ENCODE measurements at places on chromosomes 5 and 9. TPM values are rescaled to one million over a fixed set of nuclear protein-coding genes. Genes with fewer than 3 reads are reported as not detected.
A peak's percentile ranks its signal among the peaks of the same experiment; 100 is the strongest.

GRCh38 chr9:127104581-127105311 lies 17.7 kb downstream of the ANGPTL2 start:
- no peak for DNase-seq

DNA sequence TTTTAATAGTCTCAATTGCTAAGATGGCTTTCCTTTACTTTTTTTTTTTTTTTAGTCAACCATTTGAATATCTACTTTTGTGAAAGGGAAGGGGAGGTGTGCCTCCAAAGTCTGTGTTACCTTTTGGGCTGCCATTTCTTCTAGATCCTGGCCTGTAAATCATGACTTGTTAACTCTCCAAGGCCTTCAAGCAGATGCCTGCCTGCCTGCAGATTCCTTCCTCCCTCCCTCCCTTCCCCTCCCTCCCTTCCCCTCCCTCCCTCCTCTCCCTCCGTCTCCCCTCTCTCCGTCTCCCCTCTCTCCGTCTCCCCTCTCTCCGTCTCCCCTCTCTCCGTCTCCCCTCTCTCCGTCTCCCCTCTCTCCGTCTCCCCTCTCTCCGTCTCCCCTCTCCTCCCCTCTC lies 73.1 kb downstream of the COMMD10 start:
- no peak for DNase-seq

DNA sequence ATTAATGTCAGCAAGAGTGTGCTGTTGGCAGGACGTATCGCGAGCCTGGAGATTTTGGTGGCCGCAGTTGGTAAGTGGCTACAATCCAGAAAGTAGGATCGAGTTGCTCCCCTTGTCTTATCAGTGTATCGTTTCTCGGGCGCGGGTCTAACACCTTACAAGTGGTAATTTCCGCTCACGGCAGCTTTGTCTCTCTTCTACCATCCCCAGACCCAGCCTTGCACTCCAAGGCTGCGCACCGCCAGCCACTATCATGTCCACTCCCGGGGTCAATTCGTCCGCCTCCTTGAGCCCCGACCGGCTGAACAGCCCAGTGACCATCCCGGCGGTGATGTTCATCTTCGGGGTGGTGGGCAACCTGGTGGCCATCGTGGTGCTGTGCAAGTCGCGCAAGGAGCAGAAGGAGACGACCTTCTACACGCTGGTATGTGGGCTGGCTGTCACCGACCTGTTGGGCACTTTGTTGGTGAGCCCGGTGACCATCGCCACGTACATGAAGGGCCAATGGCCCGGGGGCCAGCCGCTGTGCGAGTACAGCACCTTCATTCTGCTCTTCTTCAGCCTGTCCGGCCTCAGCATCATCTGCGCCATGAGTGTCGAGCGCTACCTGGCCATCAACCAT lies 1.1 kb downstream of the PTGER4 start:
- DNase-seq: peak; percentile 60

DNA sequence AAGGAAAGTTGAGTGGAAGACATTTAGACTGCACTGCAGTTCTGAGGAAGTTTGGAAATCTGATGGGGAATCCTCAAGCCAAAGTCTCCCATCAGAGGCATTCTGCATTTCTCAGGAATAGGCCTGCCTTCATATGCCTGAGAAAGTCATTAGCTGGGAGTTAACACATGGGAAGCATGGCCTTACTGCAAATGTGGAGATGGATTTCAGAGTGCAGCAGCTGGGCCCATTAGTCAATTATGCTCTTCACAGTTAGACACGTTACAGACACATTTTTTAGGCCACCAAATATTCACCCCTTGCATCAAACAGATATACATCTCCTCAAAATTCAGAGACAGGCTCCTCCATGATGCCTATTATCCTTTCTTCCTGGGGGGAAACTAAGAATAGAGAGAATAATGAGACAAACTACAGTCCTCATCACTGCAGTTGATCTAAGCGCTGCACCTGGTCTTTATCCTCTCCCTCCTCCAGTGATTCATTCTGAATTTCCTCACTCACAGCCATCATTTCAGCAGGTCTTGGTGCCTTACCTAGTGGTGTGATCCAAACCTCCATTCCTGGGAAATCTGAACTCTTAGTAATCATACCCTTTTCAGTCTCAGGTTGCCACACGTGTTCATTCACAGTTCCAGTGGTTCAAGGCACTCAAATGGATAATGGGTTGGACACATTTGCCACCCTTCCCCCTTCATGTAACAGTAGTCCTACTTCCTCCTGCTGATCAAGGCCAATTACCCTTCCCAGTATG lies 47.9 kb upstream of the PPP2CA start:
- no peak for DNase-seq

DNA sequence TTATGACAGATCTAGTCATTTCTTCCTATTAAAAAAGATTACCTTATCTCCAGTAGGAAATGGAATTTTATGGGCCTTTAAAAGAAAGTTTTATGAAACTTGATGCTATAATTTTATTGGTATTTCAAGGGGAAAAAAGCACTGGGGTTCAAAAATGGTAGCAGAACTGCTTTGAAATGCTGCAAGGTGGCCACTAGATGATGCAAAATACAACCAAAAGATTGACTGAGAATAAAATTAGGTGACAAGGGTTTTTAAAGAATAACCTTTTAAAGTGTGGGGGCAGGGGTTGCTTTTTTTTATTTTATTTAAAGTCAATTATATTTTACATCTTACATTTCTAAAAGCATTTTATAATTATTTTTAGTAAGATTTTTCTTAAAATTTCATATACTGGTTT lies 61.7 kb downstream of the KLF9 start:
- no peak for DNase-seq

- no peak for DNase-seq
Measured at GRCh38 chr5:108421713-108422112, 39.8 kb upstream of the FBXL17 start.

DNA sequence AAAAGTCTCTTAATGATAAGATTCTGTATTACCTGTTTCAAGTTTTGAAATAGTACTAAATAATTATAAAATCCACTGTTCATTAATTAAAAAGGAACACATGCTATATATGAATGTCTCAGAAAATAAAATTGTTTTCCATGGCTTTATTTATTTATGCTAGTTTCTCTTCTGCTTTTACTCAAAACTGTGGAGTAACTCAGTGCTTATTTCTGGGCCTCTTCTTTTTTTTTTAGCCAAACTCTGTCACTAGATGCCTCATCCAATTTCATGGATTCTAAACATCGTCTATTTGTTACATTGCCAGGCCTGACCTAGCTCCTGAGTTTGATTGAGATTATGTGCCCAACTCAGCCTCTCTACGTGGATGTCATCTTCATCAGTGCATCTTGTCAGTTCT lies 1509.7 kb downstream of the MAT2B start:
- no peak for DNase-seq

DNA sequence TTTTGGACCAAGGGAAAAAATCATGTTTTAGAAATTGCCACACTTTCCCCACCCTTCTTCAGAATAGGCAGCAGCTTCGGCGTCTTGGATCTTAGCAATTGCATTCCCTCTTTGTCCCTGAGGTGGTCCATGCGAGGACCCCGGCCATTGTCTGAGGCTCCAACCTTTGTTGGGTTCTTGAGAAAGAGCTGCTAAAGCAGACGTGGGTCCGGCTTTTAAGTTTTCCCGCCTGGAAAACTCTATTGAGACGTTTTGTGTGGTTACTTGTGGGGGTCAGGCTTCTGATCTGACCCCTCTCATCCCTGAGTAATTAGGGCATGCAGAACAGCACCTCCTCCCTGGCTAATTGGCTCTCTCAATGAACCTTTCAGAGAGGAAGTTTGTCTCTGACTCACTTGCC lies 509.6 kb upstream of the TNC start:
- DNase-seq: no peak

GRCh38 chr9:129141066-129142041 lies 30.1 kb downstream of the PTPA start:
- peak; percentile 65 for DNase-seq

- DNase-seq: no peak
Measured at GRCh38 chr9:81053298-81054025, 635.9 kb downstream of the TLE1 start.

GRCh38 chr5:579746-580366 lies 32.3 kb upstream of the CEP72 start:
- no peak for DNase-seq

DNA sequence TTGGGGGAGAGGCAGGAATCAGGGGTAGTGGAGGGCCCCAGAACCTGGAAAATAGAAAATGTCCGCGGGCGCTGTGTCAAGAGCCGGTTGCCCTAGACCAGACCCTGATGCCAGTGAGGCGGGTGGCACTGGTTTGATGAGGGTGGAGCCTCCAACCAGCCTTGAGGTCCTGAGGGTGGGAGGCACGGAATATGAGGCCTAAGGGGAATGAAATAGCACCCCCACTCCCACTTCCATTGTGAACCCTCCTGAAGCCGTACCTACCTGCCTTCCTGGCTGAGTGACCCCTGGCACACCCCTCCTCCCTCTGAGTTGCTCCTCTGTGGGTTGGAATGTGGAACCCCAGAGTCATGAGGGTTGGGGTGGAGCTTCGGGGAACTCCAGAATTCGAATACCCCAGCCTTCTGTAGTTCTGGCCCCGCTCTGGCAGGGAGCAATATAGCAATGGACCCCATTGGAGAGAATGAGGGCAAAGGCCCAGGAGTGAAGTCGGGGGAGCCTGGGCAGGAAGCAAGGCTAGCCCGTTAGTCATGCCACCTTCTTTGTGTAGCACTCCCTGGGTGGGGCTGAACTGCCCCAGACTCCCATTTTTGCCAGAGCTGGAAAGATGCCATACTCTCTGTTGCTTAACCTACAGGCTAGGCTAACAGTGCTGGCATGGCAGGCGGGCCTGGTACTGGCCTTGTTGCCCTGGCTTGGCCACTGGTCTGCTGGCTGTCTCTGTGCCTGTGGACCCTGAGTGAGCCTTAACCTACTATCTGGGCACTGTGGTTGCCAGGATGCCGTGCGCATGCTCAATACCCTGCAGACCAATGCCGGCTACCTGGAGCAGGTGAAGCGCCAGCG lies 1.0 kb downstream of the FPGS start:
- DNase-seq: peak; percentile 70

GRCh38 chr9:110298043-110298605 lies 39.5 kb downstream of the TXNDC8 start:
- DNase-seq: no peak

ISL1 gene
- total RNA-seq: 1.3 TPM

RRAGA gene
- 66.2 TPM for total RNA-seq

TSTD2 gene
- total RNA-seq: 17.5 TPM

BTNL9 gene
- total RNA-seq: 2.8 TPM

OR1J2 gene
- not detected for total RNA-seq

Data from colonic mucosa (tissue), 4 donors.